Spinal cord (tissue), 10 donors: ENCODE measurements at places on chromosomes 4 and X. TPM values are rescaled to one million over a fixed set of nuclear protein-coding genes. Genes with fewer than 3 reads are reported as not detected.

The PRKG2 gene
- 3.3 TPM for total RNA-seq

The DCAF8L2 gene
- not detected for total RNA-seq

The STOX2 gene
- 38.7 TPM for total RNA-seq

The KIAA1210 gene
- 0.69 TPM for total RNA-seq

The FGF13 gene
- total RNA-seq = 129 TPM

The ZNF630 gene
- 6.2 TPM for total RNA-seq

The SYTL4 gene
- 33.7 TPM for total RNA-seq

The MMRN1 gene
- total RNA-seq = 35.9 TPM

The MAGEC3 gene
- 0.20 TPM for total RNA-seq

The TEX13B gene
- total RNA-seq = not detected

The SUPT20HL1 gene
- not detected for total RNA-seq

The REELD1 gene
- total RNA-seq = 0.11 TPM

The KLHL13 gene
- 34.7 TPM for total RNA-seq

The MUC7 gene
- total RNA-seq = not detected

The DOCK11 gene
- 16.8 TPM for total RNA-seq

The TMEM31 gene
- total RNA-seq = not detected

The EDA gene
- total RNA-seq = 15.2 TPM

The CLGN gene
- total RNA-seq = 10.4 TPM
